RPMI7951 (cell line): ENCODE measurements at places on chromosomes 16 and 17. TPM values are rescaled to one million over a fixed set of nuclear protein-coding genes. Genes with fewer than 3 reads are reported as not detected.

DNA sequence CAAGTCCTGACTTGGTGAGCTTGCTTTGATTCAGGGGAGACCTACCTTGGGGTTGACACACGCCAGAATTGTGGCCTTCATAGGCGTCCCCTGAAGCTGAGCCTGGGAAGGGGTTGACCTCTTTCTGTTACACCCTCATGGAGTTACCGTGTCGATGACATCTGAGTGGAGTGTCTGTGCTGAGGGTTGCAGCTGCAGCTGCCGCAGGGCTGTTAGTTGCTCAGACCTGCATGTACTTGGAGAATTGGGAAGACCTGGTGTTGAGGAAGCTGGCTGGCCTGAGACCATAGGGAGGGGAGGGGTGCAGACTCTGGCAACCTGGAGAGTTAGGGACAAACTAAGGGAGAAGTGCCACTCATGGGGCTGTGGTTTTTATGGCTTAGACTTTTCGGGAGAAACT lies 9.6 kb downstream of the GSE1 start:
- DNase-seq: no peak

DNA sequence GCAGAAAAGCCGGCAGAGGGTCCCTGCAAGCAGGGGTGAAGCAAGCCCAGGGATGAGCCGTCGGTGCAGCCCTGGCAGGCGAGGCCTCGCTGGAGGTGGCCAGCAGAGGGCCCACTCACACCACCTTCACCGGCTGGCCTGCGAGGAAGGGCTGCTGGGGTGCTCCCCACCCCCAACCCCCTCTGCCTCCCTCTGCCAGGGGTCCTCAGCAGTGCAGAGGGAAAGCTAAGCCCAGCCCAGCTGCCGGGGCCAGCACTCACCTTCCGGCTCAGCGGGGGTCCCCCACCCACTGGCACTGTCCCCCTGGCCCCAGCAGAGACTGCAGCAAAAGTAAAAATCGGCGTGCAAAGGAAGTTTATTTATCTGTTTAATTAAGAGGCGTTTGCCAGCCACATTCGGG lies 113.4 kb downstream of the ENGASE start:
- no peak for DNase-seq

DNA sequence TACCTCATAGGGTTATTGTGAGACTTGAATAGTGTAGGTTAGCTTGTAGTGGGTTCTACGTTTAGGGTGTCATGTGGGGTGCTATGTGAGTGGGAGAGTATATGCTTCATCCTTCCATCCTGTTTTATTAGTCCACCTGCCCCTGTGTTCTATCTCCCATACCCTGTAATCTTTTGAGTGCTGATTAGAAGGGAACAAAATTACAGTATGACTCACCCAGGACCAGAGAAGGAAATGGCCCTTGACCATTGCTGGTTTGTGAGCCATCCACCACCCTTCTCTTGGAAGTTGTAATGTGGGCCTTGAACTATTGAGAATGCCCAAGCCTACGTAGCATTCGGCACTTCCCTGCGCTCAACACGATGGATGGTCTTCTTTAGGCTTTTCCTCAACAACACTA lies 17.1 kb downstream of the SAP30BP start:
- no peak for DNase-seq

GRCh38 chr16:12507366-12507765 lies 296.3 kb downstream of the CPPED1 start:
- peak; percentile 52 for DNase-seq

- DNase-seq: peak; percentile 32
Measured at GRCh38 chr17:48625495-48626244, 488 bp downstream of the HOXB9 start.

DNA sequence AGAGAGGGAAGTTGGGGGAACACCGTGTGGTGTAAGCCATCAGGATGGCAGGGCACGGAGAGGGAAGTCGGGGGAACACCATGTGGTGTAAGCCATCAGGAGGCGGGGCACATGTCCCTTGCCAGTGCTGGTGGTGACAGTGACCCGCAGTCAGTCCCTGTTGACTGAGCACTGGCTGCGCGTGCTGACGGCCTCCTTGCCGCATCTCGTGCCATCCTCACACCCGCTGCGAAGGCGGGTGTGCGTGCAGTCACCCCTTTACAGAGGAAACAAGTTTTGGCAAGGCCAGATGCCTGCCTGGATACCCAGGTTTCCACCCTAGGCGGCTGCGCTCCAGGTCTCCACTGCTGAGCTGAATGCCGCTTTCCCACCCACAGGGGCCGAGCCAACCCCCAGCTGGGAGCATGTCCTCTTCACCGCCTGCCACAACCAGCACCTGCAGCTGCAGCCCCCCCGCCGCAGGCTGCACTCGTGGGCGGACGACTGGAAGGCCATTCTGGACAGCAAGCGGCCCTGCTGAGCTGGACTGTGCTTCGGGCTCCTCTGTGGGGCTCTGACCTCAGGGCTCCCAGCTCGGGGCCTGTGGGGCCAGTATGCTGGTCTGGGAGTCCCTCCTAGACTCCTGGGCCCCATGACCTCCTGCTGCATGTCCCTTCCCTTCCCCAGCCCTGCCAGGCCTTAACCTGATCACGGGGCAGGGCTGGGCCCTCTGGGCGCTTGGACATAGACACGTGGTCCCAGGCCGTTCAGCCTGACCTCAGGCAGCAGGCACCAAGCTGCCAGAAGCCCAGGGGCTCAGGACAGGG lies 43.5 kb downstream of the NT5M start:
- DNase-seq: no peak

- no peak for DNase-seq
Measured at GRCh38 chr16:4691666-4692412, 1.5 kb upstream of the NUDT16L1 start.

- DNase-seq: peak; percentile 48
Measured at GRCh38 chr17:50708050-50709000, 611 bp upstream of the ANKRD40 start.

DNA sequence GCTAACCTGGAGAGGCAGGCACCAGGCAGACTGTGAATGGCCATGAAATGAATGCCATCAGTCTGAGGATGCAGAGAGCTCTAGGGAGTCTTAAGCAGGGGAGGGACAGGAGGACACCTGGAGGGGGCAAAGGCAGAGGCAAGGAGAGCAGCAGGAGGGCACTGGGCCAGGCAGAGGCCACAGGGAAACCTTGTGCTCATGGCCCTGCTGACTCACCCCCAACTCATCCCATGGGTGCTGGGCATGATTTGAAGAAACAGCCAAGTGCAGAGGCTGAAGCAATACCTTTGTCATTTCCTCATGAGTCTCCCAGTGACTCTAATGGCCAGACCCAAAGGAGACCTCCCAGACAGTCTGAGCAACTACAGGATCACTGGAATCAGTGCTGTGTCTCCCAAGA lies 141.4 kb downstream of the TMEM132E start:
- peak; percentile 55 for DNase-seq

- DNase-seq: peak; percentile 8
Measured at GRCh38 chr17:54967621-54968261, 713 bp downstream of the COX11 start.

DNA sequence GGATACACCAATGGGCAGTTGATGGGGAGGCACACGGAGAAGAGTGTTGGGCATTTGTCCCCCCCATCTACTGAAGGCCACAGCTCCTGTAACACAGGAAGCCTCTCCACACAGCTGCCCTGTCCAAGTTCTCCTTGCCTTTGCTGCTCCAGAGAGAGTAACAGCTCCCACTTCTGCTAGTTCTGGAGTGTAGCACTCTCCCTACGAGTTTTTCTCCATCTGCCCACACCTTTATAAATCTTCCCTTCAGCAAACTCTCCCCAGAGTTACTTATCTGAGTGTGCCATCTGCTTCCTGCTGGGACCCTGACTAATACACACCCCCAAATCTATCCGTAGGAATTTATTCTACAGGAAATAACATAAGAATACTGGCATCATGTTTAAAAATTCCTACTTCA lies 42.6 kb upstream of the ERN1 start:
- no peak for DNase-seq

DNA sequence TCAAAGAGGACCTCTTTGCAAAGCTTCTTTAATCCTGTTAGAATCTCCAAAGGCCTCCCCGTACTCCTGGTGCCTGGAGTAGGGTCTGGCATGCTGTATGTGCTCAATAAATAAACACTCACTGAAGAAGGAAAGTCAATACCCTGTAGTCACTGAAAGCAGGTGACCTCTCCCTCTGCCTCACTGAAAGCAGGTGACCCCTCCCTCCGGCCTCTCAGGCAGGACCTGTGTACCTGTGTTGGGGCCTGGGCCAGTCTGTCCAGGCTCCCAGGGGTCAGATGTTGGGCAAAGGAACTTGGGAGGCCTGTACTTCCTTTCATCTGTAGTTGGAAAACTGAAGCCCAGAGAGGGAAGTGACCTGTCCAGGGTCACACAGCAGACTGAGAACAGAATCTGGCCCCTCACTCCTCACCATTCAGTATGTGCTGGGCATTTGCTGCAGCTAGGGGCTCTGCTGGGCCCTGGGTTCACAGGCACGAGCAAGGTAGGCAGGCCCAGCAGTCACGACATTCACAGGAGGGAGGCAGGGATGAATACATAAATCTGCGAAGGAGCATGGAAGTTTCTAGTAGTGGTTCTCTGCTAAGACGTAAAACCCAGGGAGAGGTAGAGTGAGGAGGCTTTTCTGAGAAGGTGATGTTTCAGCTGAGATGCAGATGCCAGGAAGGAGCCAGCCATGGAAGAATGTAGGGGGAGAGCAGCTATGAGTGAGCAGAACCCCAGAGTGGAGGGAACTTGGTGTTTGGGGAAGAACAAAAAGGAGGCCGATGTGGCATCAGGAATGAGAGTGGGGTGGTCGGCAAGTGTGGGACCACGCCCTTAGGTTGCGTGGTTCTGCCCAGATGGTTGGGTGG lies 64.0 kb downstream of the NKD1 start:
- DNase-seq: no peak

DNA sequence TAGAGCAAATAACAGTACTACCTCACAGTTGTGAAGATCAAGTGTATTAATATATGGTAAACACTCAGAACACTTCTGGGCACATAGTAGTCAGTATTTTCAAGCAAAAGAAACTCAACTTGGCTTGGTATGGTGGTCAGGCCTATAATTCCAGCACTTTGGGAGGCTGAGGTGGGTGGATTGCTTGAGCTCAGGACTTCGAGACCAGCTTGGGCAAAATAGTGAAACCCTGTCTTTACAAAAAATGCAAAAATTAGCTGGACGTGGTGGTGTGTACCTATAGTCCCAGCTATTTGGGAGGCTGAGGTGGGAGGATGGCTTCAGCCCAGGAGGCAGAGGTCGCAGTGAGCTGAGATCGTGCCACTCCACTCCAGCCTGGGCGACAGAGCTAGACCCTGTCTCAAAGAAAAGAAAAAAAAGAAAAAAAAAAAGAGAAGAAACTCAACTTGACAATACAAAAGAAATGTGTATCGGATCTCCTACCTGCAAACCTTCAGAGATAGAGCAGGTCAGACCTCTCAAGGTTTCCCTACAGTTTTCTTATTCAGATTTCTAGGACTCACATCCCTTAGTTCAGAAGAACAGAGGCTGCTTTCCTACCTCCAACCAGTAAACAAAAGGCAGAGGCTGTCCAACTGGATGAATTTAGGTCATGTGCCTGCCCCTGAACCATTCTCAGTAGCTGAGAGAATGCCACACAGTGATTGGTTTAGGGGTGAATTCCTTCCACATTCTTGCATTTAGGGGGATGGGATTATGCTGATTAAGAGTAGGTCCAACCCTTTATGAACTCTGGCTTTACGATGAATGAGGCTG lies 1.7 kb upstream of the KPNA2 start:
- peak; percentile 86 for DNase-seq

DNA sequence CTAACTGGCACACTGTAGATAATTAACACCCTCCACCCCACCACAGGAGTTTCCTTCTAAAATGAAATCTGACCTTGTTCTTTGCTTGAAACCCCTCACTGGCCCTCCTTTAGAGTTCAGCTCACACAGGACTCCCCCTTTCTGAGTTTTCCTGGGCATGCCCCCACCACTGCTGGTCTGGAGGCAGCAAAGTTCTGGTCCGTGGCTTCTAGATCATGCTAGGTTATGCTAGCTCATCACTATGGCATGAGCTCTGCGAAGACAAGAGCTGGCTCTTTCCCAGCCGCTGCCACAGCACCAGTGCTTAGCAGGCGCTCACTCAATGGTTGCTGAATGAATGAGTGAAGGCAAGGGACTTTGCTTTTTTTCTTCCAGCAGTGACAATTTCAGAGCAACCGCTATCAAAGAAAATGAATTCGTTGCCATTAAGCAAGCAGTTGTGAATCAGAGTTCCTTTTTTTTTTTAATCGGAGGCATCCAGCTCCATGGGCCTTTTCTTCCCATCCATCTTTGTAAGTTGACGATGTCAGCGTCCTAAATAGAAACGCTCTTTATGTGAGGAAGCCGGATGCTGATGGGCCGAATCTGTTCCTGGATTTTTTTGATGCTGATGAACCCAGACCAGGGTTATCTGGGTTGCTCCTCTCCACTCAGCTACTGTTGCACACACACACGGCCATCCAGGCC lies 80.8 kb upstream of the NOL11 start:
- DNase-seq: no peak

GRCh38 chr17:39699818-39700147 lies at the start of gene ERBB2:
Gene ERBB2 (plus strand): TSS chr17:39700064. CDS start chr17:39700239, 175 bp downstream.
- DNase-seq: peak; percentile 72

DNA sequence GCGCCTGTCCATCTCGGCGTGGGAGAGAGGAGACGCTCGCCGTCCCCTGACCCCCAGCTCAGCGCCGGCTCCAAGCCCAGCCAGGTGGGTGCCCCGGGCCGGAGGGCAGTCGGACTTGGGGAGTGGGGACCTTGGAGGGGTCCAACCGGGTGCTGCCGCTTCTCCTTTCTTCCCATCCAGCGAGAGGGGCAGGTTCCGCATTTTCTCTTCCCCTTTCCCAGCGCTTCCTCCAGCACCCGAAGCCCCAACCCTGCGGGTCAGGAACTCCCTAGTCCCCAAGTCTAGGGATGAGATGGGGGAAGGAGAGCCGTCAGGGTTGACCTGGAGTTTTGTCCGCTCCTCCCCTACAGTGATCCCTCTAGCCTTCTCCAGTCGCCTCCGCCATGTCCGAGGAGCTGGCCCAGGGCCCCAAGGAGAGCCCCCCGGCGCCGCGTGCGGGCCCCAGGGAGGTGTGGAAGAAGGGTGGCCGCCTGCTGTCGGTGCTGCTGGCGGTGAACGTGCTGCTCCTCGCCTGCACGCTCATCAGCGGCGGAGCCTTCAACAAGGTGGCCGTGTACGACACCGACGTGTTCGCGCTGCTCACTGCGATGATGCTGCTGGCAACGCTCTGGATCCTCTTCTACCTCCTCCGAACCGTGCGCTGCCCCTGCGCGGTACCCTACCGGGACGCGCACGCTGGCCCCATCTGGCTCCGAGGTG lies at the start of gene OTOP2:
Gene OTOP2, plus strand, starts transcription at position 24 of the 699 bp plus-strand sequence. Its CDS starts 360 bp downstream, at position 384.
- DNase-seq: no peak

DNA sequence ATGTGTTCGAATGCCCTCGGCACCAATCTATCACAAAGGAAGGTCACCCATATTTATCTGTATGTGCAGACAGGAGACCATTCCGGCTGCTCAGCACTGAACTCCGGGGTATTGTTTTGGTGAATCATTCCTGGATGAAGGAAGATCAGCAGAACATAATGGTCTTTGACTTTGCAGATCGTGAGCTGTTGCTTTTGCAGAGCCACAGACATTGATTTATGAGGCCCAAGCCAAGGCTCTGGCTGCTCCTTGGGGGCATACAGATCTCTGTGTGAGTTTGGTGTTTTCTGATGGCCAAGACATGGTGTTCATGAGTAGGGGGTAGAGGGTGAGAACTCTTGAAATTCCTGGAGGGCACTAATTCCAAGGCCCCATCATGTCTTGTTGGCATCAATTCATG lies 458.8 kb upstream of the HSBP1 start:
- DNase-seq: peak; percentile 79

SCN4A gene
- not detected in 2 replicates for total RNA-seq

SYCE1L gene
- not detected in 2 replicates for total RNA-seq

TUBG2 gene
- total RNA-seq: 19.9 and 21.6 TPM in 2 replicates

RHBDL3 gene
- total RNA-seq: 0.24 and 0.29 TPM in 2 replicates

PTX4 gene
- not detected in 2 replicates for total RNA-seq

TP53TG3B gene
- total RNA-seq: 1.4 TPM in 1 of 2 replicates, not detected in the other

PERCC1 gene
- not detected in 2 replicates for total RNA-seq
